Mononuclear cell (primary cell): ENCODE measurements at places on chromosomes 12 and 14. TPM values are rescaled to one million over a fixed set of nuclear protein-coding genes. Genes with fewer than 3 reads are reported as not detected.

HOXC12 gene
- total RNA-seq = not detected

SERPINA1 gene
- 453 TPM for total RNA-seq

GPR162 gene
- total RNA-seq = 4.2 TPM

CCDC196 gene
- not detected for total RNA-seq

NRIP2 gene
- total RNA-seq = not detected

CNTN1 gene
- total RNA-seq = not detected

ASB2 gene
- total RNA-seq = 2.0 TPM

CLMN gene
- total RNA-seq = 9.0 TPM

RITA1 gene
- 3.3 TPM for total RNA-seq

STON2 gene
- total RNA-seq = 25.9 TPM

P2RX2 gene
- 0.10 TPM for total RNA-seq

MUCL1 gene
- not detected for total RNA-seq

TMEM19 gene
- 15.4 TPM for total RNA-seq

TMEM121 gene
- 1.5 TPM for total RNA-seq

GOLGA5 gene
- total RNA-seq = 11.1 TPM

HCAR2 gene
- total RNA-seq = 15.4 TPM

AP1G2 gene
- 53.1 TPM for total RNA-seq

ENDOU gene
- total RNA-seq = not detected

KCNJ8 gene
- total RNA-seq = not detected

TRHDE gene
- 0.21 TPM for total RNA-seq

ART4 gene
- not detected for total RNA-seq

KRT85 gene
- total RNA-seq = not detected

RARG gene
- 6.6 TPM for total RNA-seq

NANOG gene
- not detected for total RNA-seq

TGFB3 gene
- 2.9 TPM for total RNA-seq

GARIN6 gene
- total RNA-seq = not detected
